ENCODE measurements at places on chromosomes 2 and 18.

DNA sequence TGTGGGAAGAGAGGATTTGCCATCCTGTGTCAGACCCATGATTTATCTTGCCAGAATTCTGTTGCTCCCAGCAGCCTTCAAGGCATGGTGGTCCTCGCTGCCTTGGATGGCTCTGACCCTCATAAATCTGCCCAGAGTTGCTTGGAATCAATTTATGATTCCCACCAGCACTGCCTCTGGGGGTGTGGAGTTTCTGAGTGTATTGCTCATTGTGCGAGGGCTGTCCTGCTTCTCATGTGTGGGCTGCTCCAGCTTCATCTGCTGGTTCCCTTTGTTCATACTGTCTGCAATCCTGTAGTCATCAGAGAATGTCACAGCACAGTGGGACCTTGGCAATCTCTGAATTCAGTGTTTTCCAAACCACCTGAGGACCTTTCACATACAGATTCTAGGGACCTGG is 139.8 kb downstream of the CLIP4 start:
- no peak for DNase-seq

- no peak for DNase-seq
Observed at GRCh38 chr2:171479154-171479814, 43.0 kb upstream of the CYBRD1 start.

GRCh38 chr2:177393203-177393755 is 706 bp downstream of the AGPS start:
- DNase-seq, result peak; percentile 7

DNA sequence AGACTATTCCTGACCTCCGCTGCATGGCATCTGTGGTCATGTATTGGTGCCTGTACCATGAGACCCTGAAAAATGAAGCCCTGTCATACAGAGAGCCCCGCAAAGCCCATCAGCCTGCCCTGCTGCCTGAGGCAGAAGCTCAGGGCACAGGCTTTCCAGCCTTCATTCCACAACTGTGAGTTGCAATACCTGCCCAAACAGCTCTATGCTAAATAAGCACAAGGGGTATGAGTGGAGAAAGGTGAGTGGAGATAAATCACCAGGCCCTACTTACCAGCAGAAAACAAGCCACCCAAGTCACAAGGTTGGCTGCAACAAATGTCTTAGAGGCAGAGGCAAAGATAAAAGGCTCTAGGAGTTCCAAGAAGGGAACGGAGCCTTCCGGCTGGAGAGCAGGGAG is 277.4 kb downstream of the TNS1 start:
- DNase-seq, result no peak

GRCh38 chr18:2169656-2170055 is 401.6 kb downstream of the METTL4 start:
- no peak for DNase-seq

GRCh38 chr2:191151331-191151730 is 537 bp upstream of the STAT4 start:
- no peak for DNase-seq

- DNase-seq, result no peak
Observed at GRCh38 chr2:118223511-118223991, 135.3 kb downstream of the INSIG2 start.

DNA sequence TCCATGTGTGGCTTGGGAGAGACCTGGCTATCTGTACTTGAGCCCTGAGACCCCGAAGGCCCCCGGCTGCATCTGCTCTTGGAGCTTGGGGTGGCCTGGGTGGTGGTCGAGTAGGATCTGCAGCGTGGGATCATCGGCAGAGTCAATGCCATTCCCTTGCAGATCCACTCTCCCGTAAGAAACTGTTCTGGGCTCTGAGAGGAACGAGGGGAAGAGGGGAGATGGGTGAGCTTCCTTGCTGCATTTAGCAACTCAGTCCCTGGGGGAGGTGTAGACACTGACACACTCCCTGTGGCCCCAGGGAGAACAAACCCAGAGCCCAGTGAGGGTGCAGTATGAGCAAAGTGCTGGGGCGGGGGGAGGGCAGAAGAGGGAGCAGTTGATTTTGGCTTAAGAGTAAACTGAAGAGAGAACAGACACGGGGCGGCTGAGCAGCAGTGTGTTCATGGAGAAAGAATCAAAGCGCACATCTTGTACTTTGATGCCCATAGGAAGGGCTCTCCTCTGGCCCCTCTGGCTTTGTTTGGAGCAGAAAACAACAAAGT is 8.5 kb downstream of the GREB1 start:
- no peak for DNase-seq

- no peak for DNase-seq
Observed at GRCh38 chr2:15547115-15547876, 13.8 kb downstream of the NBAS start.

DNA sequence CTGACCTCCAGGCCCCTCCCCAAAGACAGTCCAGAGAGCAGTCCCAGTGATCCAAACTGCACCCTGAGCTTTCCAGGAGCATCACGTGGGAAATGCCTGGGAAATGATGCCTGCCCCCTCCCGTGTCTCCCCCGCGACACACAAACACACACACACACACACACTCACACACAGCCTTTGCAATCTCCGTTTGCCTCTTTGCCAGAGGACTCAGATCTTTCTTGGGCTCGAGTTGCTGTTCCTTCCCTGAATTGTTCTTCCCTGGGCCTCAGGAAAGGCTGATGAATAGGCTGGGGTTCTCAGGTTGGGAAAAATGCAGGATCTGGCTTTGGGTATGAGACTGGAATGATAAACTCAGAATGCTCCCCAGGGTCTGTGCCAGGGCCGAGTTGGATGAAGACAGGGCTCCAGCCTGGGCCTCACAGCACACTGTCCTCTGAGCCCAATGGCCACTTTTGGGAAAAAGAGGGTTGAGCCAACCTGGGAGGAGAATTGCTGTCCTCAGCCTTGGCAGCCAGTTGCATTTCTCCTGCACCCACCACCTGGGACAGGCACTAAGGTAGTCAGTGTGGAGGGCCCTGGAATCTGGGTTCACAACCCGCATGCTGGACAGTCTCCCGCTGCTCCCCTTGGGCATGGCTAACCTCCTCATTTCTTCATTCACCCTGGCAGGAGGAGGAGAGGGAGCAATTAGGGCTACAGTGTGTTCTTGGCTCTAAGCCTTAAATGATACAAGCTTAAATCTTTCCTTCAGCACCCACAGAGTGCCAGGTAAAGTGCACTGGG is 43.9 kb upstream of the ATP6V1B1 start:
- no peak for DNase-seq

All from CD4-positive, alpha-beta T cell treated with Interleukin-4 for 4 hours (primary cell).